ENCODE measurements at places on chromosomes 5 and 9. TPM values are rescaled to one million over a fixed set of nuclear protein-coding genes. Genes with fewer than 3 reads are reported as not detected.

- DNase-seq: no peak
Measured at GRCh38 chr5:157857816-157858526, 974 bp downstream of the CLINT1 start.

- DNase-seq: no peak
Measured at GRCh38 chr5:174157048-174157447, 111.5 kb downstream of the NSG2 start.

DNA sequence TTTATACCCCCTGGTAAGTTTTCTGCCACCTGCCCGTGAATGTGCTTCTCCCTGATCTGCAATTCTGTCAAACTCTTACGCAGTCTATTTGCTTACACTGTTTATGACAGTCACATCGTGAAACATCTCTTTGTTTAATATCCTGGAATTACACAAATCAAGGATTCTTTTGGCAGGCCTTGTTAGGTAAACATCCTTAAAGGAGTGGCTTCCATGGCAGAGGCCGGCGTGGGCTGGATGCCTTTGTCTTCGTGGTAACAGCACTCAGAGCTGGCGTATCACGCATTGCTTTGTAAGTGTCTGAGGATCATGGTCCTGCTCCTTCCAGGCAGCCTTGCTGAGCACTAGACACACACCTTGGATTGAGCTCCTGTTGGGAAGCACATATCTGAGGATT lies 145.7 kb downstream of the IRX1 start:
- no peak for DNase-seq

GRCh38 chr5:143153332-143154119 lies 250.0 kb downstream of the NR3C1 start:
- DNase-seq: no peak

- no peak for DNase-seq
Measured at GRCh38 chr9:70581214-70581954, 166.9 kb upstream of the KLF9 start.

GRCh38 chr5:10990634-10991033 lies 229.6 kb upstream of the DAP start:
- no peak for DNase-seq

Gene CAST
- total RNA-seq: 155 TPM

DNA sequence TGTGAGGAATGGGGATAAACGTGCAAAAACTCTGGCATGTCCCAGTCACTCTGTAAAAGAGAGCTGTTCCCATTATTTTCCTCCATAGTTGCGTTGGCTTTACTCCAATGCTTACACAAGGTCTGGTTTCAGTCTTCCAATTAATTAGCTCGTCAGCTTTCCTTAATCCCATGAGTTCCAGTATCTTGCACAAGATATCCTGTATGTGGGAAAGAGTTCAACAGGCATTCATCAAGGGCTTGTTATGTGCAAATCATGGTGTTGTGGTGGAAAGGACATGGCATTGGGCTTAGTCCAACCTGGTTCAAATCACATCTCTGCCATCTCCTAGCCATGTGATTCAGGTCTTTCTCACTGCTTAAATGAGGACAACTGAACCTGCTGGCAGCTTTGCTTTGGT lies 77.5 kb upstream of the PANK3 start:
- no peak for DNase-seq

DNA sequence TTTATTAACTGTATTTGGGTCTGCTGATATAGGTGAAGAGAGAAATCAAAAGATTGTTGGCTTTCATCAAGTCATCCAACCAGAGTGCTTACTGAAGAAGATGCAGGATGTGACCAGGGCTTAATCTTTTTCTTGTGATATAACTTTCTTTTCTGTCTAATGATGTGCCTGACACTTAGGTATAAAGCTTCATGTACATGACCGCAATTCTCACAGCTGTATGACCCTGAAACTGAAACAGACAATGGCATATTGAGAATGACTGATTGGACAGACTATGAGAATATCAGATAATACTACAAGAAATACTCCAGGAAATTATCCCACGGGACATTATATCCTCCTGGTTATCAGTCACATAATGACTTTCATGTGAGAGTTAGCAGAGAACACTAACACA lies 32.5 kb upstream of the FAM174A start:
- DNase-seq: no peak

DNA sequence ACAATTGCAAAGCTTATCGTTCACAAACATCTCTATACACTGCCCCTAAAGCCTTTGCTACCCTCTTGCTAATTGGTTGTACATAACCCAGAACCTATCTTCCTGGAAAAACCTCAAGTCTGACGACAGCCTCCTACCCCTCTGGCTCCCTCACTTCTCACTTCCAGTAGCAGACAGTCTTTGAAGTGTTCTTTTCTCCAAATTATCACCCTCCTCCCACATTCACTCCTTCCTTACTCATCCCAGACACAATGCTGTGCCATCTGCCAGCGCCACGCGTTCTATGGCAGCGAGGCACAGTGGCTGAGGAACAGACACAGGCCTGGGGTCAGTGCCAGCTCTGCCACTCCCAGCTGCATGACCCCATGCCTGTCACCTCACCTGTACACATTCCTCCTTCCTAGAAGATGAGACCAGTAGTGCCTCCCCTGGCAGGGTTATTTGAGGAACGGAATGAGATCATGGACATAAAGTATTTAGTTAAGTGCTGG lies 27.7 kb downstream of the CLTA start:
- DNase-seq: peak; percentile 48

Gene SELENOP
- not detected for total RNA-seq

DNA sequence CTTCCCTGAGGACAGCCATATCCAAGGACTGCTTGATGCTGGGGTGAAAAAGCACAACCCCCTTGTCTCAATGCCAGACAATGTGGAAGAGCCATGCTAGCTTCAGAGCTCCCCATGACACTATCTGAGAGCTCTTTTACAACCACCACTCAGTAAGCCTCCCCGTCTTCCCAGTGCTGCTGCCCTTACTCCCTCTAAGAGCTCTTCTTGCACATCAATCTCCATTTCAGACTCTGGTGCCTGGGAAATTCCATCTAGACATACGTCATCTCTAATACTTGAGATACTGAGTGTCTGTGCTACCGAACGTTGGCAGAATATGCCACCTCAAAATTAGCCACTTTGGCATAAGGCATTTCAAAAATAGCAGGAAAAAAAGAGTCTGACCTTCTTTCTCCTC lies 94.5 kb downstream of the EDIL3 start:
- no peak for DNase-seq

DNA sequence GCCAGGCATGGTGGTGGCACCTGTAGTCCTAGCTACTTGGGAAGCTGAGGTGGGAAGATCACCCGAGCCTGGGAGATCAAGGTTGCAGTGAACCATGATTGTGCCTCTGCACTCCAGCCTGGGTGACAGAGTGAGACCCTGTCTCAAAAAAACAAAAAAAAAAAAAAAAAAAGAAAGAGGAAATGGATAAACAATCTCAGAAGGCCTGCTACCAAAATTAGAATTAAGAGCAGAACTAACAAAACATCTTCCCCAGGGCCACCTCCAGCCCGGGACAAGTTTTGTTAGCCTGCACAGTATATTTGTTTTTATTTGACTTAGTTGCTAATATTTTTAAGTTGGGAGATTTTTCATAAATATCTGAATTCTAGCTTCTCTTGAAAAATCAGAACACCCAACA lies 23.1 kb downstream of the PAX5 start:
- DNase-seq: no peak

Gene IPO11
- total RNA-seq: 59.2 TPM

- no peak for DNase-seq
Measured at GRCh38 chr9:98344581-98344980, 89.1 kb upstream of the TBC1D2 start.

Gene TENT4A
- total RNA-seq: 26.6 TPM

DNA sequence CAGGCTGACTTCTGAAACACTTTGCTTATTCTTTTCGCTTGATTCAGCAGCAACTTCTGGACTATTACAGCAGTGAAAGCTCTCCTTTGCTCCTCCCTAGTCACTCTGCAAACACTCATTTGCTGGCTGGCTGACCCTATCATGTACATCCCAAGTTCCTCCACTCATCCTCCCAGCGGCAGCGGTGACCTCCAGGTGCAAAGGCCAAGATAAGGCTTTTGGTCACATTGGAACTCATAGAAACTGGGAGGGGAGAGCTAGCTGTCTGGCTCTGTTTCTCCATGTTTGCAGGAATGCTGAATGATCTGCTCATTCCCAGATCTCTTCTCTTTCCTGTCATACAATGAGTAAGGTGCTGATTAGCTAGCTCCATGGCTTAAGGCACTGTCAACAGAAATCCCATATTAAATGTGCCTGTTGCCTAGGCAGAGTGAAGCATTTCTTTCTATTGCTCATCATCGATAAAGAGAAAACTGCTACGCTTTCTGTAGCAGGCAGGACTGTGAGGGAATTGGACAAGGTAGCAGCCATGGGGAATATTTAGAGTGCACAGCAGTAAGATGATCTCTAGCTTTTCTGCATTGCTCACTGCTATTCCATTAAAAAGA lies 250.5 kb upstream of the PDE4D start:
- DNase-seq: no peak

Gene ENTPD2
- not detected for total RNA-seq

DNA sequence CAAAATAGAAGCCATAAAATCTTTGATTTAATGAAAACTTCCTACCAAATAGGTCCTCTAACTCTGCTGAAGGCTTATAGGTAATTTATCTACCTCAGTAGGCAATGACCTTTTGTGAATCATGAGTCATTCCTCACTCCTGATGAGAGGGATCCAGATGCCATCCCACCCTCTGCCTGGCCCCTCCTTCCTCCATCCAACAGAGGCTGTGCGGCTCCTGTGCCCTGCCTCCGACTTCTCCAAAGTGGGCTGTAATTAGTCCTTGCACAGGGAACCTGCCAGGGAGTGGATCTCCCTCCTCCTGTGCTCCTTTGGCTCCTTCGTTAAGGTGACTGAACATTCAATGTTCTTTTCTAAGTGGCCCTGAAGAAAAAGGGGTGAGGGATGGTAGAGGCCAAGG lies 213.9 kb upstream of the TBCA start:
- no peak for DNase-seq

Gene PMPCA
- total RNA-seq: 112 TPM

DNA sequence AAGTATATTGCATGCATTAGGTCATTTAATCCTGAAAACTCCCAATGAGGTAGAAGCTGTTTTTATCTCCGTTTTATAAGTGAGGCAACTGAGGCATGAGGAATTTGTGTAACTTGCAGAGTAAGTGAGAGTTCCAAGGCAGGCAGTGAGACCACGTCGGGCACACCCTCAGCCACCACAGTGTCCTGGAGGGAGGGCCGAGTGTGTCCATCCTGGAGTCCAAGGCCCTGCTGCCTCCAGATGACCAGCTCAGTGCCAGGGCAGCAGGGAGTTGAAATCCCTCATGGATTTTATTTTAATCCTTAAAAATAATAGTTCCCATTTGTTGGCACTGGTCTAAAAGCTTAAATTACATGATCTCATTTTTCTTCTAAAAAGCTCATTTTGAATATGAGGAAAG lies 104.6 kb upstream of the SMIM23 start:
- DNase-seq: no peak
